H54 (cell line): ENCODE measurements at places on chromosomes 12 and 14.

- DNase-seq = no peak
Observed at GRCh38 chr12:108447168-108447832, 67.8 kb upstream of the FICD start.

DNA sequence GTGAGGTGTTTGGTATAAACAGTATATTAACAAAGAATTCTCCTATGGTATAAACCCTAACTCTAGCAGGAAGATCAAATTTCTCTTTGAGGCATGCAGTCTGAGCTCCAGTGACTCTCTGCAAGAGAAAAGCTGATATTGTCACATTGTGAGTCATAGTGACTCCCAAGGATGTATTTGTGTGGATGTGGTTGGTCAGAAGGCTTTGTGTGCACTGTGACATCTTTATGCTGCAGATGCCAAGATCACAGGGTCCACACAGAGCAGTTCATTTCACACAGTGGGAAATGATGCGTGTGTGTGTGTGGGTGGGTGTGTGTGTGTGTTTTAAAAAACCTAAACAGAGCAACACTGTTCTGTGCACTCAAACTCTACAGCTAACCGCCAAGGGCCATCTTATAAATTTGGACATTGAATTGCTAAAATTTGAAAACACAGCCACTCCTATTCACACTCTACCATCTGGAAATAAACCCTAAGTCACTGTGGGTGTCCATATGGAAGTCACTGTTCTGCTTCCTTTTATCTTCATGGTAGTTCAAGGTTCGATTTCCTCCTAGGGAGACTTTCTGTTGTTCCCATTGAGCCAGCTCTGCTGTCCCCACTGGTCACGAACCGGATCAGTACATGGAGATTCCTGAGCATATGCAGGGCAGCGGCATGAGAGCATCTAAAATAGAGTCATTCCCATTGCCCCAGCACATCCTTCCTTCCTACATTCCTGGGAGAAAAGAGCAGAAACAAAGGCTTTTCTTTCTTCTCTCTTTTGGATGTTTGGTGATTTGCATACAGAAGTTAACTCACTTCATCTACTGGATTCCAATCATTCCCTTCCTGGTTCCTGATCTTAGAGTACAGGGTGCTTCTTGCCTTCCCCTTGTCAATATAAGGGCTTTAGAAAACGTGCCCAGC lies 727.6 kb downstream of the DIO2 start:
- peak; percentile 0 for DNase-seq

DNA sequence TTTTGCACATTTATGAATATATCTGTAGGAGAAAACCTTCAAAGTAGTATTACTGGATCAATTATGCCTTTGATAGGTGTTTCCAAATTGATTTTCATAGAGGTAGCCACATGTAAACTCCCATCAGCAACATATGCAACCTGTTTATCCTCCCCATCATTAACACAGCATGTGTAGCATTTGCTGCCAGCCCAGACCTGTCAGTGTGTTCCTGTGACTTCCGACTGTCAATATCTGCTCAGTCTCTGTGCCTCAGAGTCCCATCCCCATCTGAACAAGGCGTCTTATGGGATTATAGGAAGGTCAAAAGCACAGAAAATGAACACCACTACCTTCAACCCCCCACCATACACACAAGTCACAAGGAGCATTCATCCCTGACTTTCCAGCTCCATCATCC lies 9.5 kb upstream of the CAPRIN2 start:
- no peak for DNase-seq

- no peak for DNase-seq
Observed at GRCh38 chr12:57726884-57727757, 11.4 kb downstream of the AGAP2 start.

- no peak for DNase-seq
Observed at GRCh38 chr12:47834199-47834903, 14.6 kb upstream of the HDAC7 start.

- DNase-seq = no peak
Observed at GRCh38 chr14:94632305-94632590, 20.1 kb downstream of the SERPINA3 start.

- no peak for DNase-seq
Observed at GRCh38 chr12:1094714-1095113, 103.7 kb downstream of the ERC1 start.

GRCh38 chr12:98296462-98297079 lies 218.8 kb upstream of the TMPO start:
- DNase-seq = no peak

DNA sequence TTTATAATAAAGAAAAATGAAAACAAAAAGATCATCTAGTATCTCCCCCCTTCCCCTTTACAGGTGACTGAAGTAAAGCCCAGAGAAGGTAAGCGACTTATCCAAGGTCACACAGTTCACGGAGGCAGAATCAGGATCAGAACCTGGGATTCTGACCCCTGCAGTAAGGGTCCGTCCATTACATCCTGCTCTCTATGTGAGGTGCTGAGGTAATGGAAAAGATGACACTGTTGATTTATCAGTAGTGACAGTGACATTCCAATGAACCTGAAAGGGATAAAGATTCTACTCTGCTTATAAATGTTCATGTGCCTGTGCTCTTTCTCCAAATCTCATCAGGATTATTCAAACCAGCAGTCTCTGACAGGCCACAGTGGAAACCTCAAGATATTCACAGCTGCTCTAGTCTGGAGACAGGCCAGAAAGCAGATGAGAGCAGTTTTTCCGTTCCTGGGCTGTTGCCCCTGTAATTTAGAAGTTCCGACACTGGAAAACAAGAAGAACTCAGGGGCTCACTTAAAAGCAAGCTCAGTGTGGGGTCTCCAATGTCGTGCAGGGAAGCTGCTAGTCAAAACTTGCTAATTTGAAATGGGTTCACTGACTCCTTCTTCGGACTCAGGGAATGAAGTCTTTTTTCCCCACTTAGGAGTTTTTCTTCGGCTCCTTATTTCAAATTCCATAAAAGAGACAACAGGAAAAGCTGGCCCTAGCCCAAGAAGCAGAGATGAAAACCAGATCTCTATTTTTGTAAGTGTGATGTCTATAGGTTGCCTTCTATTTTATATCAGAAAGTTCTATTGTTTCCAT lies 131.8 kb upstream of the EEA1 start:
- DNase-seq = no peak

DNA sequence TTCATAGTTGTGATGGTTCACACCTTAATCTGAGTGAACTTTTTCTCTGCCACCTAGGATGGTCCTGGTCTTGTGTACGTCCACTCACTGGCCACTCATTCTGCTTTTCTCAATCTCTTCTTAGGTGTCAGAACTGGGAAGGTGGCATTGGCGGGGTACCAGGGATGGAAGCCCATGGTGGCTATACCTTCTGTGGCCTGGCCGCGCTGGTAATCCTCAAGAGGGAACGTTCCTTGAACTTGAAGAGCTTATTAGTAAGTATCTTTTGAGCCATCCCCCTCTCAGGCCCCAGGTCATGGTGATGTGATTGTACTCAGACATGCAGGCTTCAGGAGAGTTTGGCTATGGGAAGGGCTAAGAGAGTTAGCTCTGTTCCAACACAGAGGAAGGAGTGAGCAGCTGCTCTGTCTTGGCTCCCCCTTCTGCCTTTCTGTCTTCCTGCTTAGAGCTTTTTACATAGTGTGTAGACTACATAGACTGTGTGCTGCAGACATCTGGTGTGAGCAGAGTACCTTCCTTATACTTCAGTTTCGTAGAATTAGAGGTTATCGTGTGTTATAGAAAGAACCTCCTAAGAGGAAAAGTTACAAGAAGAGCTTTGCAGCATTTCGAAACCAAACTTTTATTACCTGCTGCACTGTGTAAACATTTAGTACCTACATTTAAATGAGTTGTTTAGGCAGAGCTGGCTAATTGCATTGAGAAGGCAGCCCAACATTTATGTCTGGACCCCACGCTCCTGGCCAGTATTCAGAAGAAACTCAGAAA lies 54.2 kb downstream of the FNTB start:
- no peak for DNase-seq

- DNase-seq = peak; percentile 29
Observed at GRCh38 chr12:54680374-54680773, 32.2 kb upstream of the DCD start.
